ENCODE measurements at places on chromosomes 1 and 21. TPM values are rescaled to one million over a fixed set of nuclear protein-coding genes. Genes with fewer than 3 reads are reported as not detected.
A peak's percentile ranks its signal among the peaks of the same experiment; 100 is the strongest.

Gene HORMAD1
- 13.6 TPM for polyA plus RNA-seq

- no peak for DNase-seq
These were observed 1754.2 kb downstream of the BRINP3 start for GRCh38 chr1:188723332-188724020.

Gene ILDR2
- not detected for polyA plus RNA-seq

DNA sequence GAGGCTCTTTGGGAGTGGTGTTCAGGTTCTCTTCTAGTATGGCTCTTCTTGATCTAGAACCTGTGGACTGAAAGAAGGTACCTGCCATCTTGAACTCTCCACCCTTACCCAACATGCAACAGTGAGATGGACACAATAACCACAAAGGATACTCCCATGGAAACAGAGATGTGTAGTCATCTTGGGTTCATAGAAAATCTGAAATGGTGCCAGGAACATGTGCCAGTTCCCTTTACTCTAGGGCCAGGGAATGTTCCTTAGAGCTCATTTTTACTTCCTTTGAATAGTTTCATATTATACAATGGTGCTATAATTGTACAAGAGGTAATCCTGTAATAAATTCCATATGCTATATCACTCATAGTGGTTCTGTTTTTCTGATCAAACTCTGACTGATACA, 13.2 kb upstream of the SCYL3 start:
- DNase-seq: no peak

DNA sequence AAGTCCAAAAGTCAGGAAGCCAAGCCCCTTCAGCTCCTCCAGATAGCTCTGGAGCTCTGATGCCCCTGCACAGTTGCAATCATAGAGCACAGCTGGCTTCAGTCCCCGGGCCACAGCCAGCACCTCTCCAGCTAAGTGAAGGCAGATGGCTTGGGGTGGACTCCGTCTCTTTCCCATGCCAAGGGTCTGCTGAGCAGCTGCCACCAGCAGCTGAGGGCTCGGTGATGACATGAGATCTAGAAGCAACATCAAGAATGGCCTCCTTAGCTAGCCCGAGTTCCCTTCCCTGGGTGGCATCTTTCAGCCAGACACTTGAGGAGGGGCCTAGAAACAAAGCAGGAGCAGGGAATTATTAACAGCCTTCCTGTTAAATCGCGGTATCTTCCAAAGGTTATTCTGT, 973 bp downstream of the C1orf74 start:
- DNase-seq: no peak

DNA sequence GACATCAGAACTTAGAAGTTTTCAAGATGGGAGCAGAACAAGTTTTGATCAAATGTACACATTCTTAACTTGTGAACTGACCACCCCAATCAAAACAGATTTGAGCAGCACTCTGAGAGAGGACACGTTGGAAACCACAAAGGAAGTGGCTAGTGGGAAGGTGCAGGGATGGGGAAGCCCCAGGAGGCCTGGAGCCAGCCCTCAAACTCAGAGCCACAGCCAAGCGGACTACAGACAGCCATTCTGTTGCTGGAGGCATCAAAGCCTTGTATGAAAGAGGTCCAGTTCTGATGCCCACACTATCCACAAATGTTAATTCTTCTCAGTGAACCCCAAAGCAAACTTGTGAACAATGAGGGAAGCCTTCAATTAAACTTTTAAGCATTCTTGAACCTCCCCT, 143.6 kb upstream of the RAB4A start:
- no peak for DNase-seq

DNA sequence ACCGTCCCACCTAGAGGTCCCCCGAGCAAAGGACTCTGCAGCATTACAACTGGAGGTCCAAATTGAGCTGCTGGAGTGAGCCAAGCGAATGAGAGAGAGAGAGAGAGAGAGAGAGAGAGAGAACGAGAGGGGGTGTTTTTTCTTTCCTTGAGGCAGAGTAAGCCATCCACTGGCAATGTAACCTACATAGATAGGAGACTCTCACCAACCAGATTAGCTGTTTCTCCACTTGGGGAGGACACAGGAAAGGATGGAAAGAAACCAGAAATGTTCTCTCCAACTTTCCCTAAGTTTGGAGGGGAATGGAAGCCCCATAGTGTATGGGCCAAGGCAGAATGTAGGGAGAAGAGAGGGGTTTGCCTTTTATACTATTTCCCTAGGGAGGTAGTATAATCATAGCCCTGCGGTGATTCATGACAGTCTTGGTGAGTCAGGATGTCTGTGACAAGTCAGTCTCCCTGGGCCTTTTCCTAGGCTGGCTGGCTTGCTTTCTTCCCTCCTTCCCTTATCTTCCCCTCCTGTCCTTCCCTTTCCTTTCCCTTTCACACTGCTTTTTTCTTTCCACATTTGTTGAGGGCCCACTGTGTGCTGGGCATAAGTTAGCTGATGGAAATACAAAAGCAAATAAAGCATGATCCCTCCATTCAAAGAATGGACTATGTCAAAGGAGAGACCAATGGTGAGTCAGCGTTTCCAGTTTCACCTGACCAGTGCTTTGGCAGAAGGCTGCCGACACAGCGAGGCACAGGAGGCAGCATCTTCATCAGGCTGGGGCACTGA, 7.1 kb downstream of the FNDC7 start:
- peak; percentile 59 for DNase-seq

- DNase-seq: no peak
These were observed 16.0 kb downstream of the DIO1 start for GRCh38 chr1:53909946-53910345.

DNA sequence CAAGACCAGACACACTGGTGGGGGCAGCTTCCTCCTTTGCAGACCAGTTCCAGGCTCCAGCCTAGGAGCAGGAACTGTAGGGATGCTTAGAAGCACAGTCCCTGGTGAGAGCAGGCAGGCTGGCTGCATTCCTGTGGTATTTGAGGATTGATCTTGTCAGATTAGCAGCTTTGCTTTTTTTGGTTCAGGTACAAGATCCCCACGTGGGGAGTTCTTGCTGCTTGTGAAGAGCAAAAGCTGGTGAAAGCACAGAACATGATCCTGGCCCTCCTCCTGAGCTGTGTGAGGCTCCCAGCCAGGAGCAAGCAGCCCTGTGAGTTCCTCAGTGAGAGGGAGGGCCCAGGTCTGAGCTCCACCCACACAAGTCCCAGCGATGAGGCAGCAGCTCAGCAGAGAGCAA, 75.3 kb upstream of the ARTN start:
- DNase-seq: no peak

DNA sequence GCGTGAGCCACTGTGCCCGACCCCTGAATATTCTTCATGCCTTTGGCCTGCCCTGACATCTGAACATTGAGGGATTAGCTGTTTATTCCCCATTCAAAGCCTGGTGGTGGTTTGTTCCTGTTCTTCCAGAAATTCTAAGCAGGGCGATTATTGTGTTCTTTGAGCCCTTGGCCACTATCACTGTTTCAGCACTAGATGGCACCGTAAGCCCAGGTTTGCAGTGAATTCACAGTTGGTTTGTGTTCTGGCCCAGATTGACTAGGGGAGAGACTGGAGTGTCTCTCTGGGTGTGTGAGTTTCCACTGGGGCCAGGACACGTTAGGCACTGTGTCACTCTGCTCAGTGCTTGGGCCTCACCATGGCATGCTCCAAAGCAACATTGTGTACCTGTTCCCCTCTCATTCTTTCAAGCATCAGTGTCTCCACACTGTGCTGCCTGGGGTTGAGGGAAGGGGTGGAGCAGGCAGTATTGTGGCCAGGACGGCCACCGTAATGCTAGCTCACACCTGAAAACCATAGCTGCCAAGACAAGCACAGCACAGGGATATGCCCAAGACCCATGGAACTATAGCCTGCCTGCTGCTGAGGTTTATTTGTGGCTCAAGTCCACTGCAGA, 52.7 kb downstream of the PKN2 start:
- peak; percentile 4 for DNase-seq

Data from A549 (cell line).